HEK293T (cell line): ENCODE measurements at places on chromosomes 2 and 18.

GRCh38 chr2:9941196-9941995 lies 10.1 kb upstream of the GRHL1 start:
- no peak for DNase-seq

DNA sequence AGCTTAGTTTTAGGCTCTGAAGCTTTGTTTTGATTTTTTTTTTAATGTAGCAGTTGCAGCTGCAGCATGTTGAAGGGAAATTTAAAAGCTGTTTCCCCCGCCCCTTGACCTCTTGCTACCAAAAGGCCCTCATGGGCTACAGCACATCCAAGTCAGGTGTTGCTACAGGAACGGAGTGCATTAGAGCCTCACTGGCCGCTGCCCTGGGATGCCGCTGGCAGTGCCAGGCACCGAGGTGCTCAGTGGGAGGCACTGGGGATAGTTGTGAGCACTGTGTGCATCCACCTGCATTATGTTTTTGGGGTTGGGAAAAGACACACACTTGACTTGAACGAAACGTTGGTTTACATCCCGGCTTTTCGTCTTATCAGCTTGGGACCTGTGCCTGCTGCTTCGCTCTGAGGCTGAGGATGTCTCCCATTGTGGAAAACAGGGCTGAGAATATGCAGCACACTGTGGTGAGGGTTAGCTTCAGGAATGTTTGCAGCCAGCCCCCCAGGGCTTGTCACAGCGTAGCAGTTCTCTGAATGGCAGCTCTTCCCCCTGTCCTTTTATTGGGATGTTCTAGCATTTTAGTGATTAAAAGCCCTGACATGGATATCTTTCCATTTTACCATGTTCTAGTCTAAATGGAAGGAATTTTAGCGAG lies 24.1 kb downstream of the DCDC2C start:
- DNase-seq, result no peak

DNA sequence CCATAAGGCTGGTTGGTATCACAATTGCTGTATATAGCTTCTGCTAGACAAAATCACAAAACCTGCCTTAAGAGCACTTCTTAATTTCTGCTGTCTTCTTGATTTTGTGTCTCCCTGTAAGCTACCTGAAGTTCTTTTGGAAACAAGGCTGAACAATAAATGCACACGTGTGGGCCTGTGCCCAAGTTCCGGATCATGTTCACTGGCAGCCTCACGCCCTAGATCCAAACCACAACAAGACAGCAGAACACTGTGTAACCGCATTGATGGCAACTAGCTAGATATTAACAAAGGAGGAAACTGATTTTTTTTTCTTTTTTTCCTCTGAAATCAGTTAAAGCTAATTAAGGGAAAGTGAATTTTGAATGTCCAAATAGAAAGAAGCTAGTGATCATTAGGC lies 81.5 kb upstream of the LYPD6B start:
- no peak for DNase-seq

GRCh38 chr2:20110876-20111275 lies 59.4 kb upstream of the LAPTM4A start:
- no peak for DNase-seq

GRCh38 chr2:29063646-29064345 lies 10.5 kb downstream of the PCARE start:
- DNase-seq, result no peak

DNA sequence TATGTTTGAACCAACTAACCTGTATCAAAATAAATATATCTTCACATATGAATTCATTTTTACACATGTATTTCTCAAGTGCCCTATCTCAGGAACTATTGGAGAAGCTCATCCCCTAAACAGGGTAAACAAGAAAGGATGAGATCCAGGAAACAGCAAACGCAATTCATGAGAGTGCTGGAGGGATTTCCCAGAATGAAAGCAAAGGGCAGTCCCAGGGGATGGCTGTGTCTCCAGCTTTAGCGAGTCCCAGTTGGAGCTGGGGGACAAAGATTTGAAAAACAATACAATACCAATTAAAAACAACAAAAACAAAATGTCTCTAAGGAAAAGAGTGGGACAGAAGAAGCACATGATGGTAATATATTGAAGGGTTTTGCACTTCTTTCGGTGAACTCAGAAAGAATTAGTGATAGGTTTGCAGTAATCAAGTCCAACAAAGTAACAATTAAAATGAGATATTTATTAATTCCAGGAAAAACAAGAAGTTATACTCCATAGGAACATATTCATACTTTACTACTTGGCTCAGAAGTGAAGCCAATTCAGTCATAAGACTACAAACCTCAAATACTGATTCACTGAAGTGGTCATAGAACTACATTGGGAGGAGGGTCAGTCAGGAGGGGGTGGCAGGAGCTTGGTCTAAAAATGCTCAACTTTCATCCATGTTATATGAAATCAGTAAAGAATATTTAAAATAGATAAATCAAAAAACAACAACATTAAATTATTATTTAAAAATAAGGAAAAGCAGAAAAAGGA lies 73.1 kb upstream of the PDE1A start:
- no peak for DNase-seq

- DNase-seq, result no peak
These were observed 35.4 kb downstream of the INSIG2 start for GRCh38 chr2:118123561-118124232.

DNA sequence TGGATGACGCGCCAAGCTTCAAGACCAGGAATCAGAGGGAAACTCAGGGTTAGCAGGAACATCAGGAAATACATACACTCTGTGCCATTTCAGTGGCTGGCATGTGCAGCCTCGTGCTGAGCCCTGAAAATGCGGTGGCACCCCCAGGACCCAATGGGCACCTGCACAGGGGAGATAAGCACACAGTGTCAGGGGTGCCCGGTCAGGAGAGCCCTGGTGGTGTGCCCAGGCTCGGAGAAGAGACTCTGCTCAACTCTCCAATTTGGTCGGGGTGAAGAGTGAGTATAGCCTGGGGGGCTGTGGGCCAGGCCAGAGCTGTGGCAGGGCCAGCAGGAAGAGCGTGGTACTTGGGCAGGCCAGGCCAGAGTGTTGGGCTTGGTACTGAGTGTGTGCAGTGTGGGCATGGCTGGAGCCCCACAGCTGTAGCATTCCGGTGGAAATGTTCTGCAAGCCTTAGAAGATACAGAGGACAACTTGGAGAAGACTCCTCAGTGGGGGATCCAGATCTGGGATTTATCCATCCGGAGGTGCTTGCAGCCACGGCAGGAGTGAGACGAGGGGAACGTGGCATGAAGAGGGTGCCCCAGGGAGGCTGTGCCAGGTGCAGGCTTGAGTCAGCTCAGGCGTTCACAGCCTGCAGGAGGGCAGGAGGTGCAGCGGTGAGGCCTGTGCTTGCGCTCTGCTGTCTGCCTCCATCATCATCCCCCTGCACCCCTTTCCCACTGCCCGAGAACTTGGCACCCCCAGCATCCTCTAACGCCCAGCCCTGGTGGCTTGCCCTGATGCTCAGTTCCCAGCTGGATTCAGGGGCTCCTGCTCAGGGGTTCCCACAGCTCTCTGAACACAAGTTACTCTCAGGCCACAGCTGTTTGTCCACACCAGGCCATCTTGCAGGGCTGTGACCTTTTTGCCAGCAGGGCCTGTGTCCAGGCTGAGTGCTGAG lies 451.7 kb upstream of the HS6ST1 start:
- DNase-seq, result no peak

- DNase-seq, result no peak
These were observed 69.8 kb upstream of the GALNT3 start for GRCh38 chr2:165863810-165864261.

GRCh38 chr2:105125920-105126319 lies 88.1 kb downstream of the MRPS9 start:
- no peak for DNase-seq
